ENCODE measurements at places on chromosomes 2 and 18. TPM values are rescaled to one million over a fixed set of nuclear protein-coding genes. Genes with fewer than 3 reads are reported as not detected.

DNA sequence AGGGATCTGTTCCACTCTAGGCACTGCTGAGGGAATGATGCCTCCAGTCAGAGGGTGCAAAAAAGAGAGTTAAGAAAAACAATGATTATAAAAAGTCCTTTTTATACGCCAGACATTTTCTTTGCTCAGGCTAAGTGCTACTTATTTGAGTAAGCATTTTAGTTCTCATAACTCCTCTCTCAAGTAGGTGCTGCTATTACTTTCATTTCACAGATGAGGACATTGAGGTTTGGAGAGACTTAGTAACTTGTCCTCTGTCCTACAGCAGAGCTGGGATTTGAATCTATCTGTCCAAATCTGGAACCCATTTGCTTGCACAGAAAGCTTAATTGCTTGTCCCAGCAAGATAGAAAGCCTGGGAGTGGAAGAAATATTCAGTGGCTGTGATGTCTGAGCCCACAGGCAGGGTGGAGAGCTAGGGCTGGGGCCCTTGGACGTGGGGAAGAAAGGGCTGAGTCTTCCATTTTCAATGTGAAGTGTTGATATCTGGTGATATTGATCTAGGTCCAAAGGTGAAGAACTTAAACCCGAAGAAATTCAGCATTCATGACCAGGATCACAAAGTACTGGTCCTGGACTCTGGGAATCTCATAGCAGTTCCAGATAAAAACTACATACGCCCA is 5.8 kb downstream of the IL37 start:
- DNase-seq, result no peak

DNA sequence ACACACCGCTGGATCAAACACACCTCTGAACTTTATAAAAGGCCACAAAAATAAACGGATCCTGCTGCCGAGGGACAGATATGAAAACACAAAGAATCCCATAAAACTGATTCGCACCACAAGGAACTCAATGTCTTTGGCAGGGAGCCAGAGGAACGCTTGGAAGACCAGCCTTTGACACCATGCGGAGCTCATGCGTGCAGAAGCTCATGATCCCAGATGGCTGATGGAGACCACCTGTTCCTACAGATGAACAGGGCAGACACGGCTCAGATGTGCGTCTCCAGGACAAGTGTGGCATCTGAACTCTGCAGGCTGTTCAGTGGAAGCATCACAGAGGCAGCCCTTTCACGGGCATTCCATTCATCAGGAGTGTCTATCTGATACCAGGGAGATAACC is 24.9 kb downstream of the COPS9 start:
- no peak for DNase-seq

Gene AGXT
- not detected for total RNA-seq

Gene CRYBA2
- not detected for total RNA-seq

Gene DSG1
- total RNA-seq, result not detected

Gene CD8B
- 1.8 TPM for total RNA-seq

GRCh38 chr2:111057721-111058120 is 63.0 kb upstream of the BCL2L11 start:
- no peak for DNase-seq

Gene M1AP
- total RNA-seq, result 0.95 TPM

DNA sequence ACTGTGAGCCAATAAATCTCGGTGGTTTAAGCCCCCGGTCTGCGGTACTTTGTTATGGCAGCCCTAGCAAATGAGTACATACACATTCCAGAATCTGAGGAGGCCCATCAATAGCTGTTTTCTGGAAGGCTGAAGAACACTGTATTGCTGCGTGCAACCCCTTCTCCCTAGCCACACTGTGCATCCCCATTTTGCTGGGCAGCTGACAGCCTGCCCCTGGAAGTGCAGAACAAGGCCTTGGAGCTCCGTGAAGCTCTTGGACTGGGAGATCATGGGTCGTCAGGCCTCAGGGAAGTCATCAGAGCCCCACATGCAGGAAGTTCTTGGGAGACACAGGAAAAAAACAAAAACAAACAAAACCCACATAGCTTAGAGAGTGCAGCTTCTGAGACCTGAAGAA is 90.6 kb upstream of the ST6GAL2 start:
- DNase-seq, result no peak

Gene MOCOS
- total RNA-seq, result 4.3 TPM

GRCh38 chr2:157178874-157179273 is 78.6 kb upstream of the GALNT5 start:
- no peak for DNase-seq

DNA sequence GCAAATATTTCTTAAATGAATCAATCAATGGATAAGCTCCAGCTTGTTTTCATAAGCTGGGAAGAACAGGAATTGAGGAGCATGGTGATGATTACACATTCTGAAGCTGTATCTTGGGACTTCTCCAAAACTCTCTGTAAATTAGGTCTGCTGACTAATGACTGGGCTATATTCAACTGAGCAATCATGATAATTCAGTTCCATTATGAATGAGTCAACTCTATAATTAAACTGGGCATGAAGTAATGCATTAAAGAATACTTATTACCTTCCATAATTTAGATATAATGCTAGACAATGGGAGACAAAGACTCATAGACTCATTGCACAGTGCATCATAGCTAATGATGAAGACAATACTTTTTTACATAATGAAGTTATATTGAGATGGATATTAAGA is 207.4 kb downstream of the CBLN2 start:
- DNase-seq, result no peak

Gene MYO7B
- 1.3 TPM for total RNA-seq

DNA sequence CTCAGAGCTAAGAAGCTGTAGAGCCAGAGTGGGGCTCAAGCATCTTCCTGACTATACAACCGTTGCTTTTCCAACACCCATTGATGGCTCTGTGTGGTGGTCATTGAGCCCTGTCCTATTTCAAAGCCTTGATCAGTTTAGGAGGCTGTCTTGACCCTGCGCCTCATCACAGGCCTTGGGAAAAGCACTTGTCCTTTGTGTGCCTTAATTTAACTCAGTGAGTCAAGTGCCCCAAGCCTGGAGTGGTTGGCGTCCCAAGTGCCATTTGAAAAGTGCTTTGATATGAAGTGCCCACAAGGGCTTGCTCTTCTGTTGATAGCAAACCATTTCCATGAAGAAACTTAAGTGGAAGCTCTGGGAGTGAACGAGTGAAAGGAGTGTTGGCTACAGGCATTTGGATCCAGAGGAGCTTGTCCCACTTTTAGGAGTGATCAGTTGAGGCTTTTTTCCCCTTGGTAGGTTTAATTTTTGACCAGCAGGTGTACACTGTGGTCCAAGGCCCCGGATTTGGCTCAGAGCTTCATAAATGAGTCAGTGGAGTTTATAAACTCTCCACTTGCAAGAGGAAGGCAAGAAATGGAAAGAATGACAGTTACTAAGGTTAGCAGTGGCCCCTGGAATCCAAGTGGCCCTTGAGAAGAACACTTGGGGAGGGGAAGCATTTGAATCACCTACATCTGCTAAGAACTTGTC is 50.3 kb downstream of the ACTR2 start:
- no peak for DNase-seq

Gene CARF
- 7.6 TPM for total RNA-seq

Gene FSHR
- not detected for total RNA-seq

DNA sequence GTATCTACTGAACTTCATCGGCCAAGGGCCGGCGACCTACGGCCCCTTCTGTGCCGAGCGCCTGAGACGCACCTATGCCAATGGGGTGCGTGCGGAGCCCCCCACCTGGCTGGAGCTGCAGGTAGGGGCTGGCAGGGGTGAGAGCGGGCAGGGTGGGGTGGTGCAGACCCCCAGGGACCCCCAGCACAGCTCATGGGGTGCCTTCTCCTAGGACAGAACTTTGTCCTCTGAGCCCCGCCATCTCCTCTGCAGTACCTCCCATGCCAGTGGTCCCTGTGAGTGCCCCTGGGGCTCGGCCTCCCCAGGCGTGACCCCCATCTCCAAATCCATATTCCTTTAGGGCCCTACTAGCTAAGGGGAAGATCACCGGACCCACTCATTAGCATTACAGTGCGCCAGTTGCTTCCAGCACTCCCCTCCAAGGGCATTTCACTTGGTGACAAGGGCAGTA is 23.9 kb upstream of the GPR17 start:
- no peak for DNase-seq

DNA sequence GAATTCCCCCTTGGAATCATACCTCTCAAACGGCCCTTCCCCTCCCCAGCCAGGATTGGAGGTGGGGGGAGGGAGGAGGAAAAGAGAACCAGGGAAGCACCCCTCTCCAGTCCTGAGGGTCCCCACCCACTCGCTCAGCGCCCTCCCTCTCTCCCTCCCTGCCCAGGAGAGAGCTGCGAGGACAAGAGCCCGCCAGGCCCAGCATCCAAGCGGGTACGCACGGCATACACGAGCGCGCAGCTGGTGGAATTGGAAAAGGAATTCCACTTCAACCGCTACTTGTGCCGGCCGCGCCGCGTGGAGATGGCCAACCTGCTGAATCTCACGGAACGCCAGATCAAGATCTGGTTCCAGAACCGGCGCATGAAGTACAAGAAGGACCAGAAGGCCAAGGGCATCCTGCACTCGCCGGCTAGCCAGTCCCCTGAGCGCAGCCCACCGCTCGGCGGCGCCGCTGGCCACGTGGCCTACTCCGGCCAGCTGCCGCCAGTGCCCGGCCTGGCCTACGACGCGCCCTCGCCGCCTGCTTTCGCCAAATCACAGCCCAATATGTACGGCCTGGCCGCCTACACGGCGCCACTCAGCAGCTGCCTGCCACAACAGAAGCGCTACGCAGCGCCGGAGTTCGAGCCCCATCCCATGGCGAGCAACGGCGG is 14.4 kb downstream of the HOXD3 start:
- no peak for DNase-seq

Gene LYPD1
- total RNA-seq, result 0.48 TPM

- DNase-seq, result no peak
These were observed 99.1 kb upstream of the MC4R start for GRCh38 chr18:60471652-60472051.

- no peak for DNase-seq
These were observed 333.8 kb upstream of the TNP1 start for GRCh38 chr2:217193431-217194340.

- no peak for DNase-seq
These were observed 120.2 kb downstream of the FEZ2 start for GRCh38 chr2:36477746-36478145.

Gene ALPP
- not detected for total RNA-seq

Gene NAT8
- total RNA-seq, result not detected

GRCh38 chr2:231917280-231918066 is 8.7 kb downstream of the NPPC start:
- DNase-seq, result no peak

DNA sequence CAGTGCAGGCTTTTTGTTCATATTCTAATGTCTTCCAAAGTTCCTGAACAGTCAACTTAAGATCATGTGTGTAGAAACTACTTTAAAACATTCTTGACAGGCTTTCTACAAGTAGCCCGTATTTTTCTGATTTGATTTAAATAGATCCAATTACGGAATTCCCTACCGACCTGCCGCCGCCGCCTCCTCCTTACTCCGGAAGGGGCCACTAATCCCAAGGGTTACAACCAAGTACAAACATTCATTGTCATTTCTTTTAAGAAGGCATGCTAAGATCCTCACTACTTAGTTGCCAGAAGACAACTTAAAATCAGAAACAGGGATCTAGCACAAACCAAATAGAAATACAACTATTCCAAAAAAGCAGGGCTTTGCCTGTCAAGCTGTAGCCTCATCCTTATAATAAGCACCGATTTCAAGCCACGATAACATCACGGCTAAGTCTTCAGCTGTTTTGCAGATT is 784 bp downstream of the WDR33 start:
- no peak for DNase-seq

GRCh38 chr2:207423886-207424285 is 105.9 kb upstream of the CREB1 start:
- no peak for DNase-seq

DNA sequence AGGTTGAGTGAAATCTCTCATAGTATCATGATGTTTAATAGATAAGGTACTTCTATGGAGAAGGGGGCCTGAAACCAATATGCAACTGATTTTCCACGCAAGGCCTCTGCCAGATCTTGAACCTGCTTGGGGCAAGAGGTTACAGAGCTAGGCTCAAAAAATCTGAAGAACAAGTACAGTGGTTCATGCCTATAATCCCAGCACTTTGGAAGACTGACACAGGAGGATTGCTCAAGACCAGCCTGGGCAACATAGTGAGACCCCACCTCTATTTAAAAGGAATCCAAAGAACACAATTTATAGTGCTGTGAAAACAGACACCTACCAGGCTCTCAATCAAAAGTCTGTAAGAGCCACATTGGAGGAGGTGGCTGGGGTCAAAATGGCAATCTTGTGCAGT is 28.6 kb downstream of the HADHA start:
- DNase-seq, result no peak

- DNase-seq, result no peak
These were observed 1023.6 kb downstream of the TMEM182 start for GRCh38 chr2:103785432-103785831.

GRCh38 chr2:86017901-86018896 is 87.5 kb downstream of the POLR1A start:
- peak; percentile 24 for DNase-seq

Data from omental fat pad (tissue), 4 donors.